ENCODE measurements at places on chromosomes 6 and 20.
A peak's percentile ranks its signal among the peaks of the same experiment; 100 is the strongest.

DNA sequence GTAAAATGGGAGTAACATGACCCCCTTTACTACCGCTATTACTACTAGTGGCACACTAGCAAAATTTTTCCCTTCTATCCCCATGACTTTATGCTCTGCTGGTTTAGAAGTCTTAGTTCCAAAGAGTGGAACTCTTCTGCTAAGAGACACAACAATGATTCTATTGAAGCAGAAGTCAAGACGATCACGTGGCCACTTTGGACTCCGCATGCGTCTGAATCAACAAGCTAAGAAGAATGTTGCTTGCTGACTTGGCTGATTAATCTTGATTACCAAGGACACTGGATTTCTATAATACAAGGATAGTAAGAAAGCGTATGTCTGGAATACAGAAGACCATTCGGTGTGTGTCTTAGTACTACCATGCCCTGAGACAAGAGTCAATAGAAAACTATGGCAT, 244.7 kb upstream of the BTBD3 start:
- no peak for DNase-seq

GRCh38 chr6:119350202-119350951, 816 bp upstream of the MAN1A1 start:
- DNase-seq = no peak

GRCh38 chr6:73143551-73143950, 81.7 kb downstream of the KHDC1L start:
- DNase-seq = no peak

GRCh38 chr6:169145496-169145895, 108.2 kb downstream of the THBS2 start:
- DNase-seq = no peak

DNA sequence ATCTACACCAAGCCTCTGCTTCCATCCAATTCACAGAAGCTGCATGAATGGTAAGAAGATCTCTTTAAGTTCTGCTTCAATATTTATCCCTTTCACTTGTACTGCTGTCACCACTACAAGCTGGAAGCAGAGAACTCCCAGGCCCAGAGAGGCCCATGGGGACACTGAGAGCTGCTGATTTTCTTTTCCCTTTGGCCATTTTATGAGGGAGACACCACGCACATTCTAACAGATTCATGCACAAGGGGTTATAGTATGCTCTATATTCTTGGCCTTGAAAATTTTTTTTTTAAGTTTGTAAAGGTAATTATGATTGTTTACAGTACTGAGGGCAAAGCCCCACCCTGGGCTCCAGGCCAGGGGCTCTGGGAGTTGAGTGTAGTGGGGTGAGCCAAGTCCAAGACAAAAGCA, 88.4 kb downstream of the MYB start:
- no peak for DNase-seq

- DNase-seq = no peak
Observed at GRCh38 chr6:164838068-164838615, 471.3 kb downstream of the C6orf118 start.

GRCh38 chr6:143878272-143878760, 14.0 kb downstream of the ZC2HC1B start:
- no peak for DNase-seq

DNA sequence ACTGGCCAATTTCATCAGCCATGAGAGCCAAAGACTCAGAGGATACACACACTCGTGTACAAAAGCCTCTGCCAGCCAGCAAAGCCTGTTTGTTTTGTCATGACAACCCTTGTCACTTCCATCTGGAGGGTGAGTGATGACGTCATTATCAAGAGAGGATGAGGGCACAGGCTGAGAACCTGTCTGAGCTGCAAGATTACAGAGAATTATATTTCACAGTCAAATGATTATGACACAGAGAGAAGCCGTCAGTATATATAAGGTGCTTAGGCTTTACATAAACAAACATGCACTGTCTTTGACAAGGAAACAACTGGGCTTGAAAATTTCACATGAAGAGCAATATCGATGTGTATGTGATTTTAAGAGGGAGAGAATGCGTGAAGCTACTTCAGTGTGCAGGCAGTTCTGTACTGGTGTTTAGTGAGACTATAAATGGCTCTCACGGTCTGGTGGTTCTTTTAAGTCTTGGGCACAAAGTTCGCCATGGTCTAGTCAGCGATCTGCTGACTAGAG, 36.5 kb upstream of the BCLAF1 start:
- DNase-seq = no peak

DNA sequence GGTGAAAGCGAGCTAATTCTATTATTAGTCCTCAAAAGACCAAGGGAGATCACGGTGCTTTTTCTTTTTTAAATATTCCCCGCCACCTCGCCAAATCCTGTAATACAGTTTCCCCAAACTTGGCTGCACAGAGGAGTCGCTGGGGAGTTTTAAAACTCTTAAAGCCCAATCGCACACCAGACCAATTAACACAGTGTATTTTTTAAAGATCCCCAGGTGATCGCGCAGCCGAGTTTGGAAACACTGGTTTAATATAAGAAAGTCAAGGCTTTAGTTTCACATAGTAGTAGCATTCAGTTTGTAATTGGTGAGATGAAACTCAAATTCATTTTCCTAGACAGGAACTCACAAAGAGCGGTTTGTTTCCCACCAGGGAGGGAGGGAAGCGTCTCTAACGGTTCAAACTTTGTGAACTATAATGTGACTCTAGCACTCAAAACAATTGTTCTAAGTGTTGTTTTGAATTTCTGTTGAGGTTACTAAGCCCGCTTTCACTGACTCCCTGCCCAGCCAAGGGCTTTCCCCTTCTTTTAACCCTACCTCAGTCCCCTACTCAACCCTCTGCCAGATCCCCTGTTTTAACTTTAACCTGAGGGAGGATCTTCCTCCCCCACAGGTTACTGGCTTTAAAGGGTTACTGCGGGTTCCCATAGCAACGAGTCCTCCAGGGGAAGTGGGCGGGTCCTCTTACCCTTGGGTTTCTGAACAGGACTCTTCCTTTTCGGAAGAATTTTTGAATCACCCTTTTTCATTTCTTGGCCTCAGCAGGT, 25.7 kb upstream of the BTBD3 start:
- peak; percentile 59 for DNase-seq

DNA sequence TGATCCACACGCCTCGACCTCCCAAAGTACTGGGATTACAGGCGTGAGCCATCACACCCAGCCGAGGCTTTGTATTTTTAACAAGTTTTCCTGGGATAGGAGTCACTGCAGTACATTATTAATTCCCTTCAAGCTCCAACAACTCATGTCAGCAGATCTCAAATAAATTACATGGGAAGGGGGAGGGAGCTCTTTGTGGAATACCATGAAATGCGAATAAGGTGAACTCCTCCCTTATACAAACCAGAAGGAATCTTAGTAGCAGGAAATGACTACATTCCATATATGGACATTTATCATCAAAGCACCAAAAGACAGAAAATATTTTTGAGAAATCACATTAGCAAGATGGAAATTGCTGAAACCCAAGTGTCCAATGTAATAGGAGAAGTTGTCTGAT, 2.9 kb downstream of the GSS start:
- no peak for DNase-seq

DNA sequence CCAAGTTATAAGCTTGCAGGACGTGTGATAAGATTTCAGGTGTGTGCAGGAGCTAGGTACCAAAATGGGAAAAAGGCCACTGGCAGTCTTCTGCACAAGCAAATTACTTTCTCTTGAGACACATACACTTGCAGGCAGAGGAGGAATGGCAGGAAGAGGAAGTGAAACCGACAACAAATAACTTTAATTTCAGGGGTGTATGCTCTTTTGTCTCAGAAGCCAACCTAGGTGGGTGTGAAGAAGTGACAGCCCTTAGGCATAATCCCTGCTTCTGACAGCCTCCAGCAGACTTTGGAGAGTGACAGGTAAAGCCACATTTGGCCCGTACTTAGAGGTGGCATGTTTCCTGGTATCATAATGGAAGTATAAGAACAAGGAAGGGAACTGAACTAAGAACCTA, 118.8 kb upstream of the TRAF3IP2 start:
- no peak for DNase-seq

DNA sequence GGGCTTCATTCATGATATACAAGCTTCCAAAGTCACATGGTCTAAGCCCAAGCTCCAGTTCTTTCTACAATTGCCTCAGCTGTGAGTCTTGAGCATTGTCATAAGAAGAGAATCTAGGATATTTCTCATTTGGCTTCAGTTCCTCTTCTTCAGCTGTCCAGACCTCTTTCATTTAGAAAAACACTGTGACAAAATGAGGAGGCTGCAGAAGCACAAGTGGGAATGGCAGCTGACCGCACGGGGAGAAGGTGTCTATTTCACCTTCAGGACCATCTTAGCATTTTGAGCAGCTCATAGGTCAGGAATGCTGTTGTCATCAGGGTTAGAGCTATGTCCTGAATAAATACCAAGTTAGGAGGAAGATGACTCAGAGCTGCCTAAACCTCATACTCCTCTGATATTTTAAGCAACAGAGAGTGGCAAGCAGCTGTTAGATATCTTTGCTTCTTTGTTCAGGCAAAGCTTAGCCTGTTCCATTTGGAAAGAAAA, 390.1 kb upstream of the CITED2 start:
- peak; percentile 61 for DNase-seq

DNA sequence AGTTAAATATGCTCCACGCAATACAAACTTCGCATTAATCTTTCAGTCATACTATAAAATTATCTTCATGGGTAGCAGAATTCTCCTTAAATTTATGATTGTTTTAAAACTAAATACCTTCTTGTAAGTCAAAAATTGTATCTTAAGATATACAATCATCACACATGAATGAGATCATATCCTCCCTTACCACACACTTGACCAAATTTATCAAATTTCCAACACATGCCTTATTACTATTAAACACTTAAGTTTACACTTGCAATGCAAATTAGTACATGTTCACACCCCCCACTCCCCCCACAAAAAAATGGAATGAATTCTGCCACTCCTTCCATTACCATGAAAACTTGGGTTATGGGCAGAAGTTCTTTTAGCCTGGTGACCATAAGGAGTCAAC, 13.8 kb downstream of the RANBP9 start:
- DNase-seq = no peak

DNA sequence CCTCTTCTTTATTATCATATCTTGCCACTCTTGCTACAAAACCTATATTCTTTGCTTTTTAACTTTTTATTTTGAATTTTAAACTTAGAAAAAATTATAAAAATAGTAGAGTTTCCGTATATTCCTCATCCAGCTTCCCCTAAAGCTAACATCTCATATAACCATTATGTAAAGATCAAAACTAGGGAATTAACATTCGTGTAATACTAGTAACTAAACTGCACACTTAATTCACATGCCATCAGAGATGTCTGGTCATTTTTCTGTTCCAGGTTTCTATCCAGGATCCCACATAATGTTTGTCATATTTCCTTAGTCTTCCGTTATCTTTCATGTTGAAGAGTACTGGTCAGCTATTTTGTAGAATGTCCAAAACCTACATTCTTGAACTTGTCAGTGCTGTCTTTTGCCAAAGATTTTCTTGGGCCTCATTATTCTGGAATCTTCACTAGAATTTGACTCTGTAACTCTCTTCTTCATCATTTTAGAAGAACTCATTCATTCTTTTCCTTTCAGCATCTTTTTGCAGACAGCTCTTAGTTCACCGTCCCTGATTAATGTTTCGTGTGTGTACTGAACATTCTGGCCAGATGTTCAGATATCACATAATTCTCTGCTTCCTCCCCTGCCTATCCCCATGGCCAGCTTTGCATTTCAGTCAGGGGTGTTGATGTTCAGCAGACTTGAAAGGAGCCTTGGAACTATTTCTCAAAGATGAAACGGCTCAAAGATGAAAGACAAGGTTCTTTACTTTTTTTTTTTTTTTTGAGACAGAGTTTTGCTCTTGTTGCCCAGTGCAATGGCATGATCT, 9.4 kb downstream of the CTNNBL1 start:
- no peak for DNase-seq

DNA sequence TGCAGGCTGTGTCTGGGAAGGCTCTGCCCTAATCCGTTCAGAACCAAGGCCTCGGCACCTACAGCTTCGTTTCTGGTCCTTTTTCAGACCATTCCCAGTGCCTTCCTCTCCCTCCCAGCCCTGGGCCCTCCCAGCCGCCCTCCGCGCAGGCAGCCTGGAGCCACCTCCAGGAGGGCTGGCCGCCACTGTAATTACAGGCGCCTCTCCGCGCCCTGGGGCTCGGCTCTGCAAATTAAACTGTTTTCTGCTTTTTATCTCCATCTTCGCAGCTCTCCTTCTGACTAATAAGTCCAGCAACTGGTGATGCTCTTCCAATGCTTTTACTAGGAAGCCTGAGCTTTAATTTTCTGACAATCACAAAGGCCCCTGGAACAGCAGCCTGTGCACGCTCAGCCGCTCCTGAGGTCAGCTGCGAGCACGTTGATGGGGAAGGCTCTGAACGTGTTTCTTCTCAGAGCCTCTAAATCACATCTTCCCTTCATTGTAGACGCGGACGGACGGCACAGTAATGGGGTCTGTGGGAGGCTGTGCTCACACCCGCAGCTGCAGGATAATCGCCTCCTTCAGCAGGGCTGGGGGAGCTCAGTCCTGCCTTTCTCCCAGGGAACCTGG, 194.6 kb downstream of the DLL1 start:
- DNase-seq = no peak

DNA sequence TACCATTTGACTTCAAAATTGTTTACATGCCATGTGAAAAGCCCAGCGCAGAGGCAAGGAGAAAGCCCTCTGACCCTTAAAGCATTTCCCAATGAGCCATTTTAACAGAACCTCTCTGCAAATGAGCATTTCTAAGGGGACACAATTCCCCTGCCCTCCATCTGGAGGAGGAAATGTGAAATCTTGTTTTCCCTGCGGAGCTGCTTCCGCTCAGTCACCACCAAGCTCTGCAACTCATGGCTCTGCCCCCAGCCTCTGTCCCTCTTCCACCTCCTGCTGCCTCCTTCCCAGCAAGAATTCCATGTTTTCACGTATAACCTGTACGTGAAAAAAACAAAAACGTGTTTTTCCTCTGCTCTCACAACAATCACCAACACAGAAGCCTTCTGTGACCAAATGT, 12.3 kb downstream of the RIN2 start:
- no peak for DNase-seq

- no peak for DNase-seq
Observed at GRCh38 chr20:22506827-22507226, 77.5 kb downstream of the FOXA2 start.
